T-helper 2 cell treated with Interferon-gamma antibody and Interleukin-4, amounts not matched to agents 5 μg/mL and 100 μg/mL, for 36 hours (primary cell): ENCODE measurements at places on chromosomes 1 and 21.

DNA sequence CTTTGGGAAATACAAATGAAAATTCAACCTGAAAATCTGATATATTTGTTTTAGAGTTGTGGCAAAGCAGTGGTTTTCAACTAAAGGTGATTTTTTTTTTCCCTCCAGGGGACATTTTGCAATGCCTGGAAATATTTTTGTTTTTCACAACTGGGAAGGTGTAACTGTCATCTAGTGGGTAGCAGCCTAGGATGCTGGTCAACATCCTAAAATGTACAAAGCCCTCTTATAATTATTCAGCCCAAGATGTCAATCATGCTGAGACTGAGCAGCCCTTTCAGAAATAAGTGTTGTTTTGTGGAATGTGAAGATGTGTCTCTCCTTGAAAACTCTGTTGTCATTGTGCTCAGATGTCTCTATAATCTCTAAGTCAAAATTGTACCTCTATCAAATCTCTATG lies 95.2 kb upstream of the NCAM2 start:
- no peak for DNase-seq

DNA sequence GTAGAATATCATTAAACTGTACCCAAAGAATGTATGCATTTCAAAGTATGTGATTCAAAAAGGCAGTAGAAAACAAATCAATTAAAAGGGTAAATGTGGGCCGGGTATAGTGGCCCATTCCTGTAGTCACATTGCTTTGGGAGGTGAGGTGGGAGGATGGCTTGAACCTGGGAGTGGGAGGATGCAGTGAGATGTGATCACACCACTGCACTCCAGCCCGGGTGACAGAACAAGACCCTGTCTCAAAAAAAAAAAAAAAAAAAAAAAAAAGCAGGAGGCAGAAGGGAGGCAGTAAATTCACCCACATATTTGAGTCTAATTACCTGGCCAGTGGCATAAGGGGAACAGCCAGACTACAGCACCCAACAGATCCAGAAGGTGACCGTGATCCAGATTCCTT lies 17.9 kb upstream of the PRSS38 start:
- DNase-seq: no peak

DNA sequence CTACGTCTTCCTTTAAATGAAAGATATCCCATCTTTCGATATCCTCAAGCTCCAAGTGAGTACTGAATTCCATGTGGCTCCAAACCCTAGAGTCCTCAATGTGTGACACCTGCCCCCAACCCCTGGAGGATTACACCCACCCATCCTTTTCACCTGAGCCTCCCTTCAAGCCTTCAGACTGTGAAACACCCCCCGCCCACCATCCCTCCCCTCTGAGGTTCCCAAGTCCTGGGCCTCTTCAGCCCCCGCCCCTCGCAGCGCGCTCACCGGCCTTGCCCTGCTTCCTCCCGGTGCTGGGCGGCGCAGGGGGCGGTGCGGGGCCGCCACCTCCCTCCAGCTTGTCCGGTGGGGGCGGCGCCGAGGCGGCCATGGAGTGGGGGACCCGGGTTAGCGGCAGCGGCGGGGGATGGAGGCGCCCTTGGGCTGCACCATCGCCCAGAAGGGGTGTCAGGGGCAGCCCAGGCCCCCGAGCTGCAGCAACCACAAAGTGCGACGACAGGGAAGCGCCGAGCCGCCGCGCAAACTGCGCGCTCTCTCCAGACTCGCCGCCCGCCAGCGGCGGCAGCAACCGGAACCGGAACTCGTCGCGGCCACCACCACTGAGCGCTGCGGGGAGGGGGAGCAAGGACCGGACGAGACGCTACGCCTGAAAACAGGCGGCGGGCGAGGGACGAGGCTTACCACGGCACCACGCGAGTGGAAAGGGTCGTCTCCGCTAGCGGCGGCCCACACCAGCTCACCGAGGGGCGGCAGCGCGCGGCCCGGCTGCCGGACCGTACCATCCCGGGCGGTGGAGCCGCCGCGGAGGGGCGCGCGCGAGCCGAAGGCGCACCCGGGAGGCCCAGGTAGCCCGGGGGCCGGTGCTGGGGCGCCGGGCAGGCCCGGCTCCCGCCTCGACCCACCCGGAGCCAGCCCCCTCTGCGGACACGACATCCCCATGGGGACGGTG lies at the start of gene PYGO2:
Gene PYGO2, minus strand, starts transcription at position 576 of the 949 bp plus-strand sequence. Its CDS starts 206 bp downstream, at position 370.
- peak; percentile 87 for DNase-seq

DNA sequence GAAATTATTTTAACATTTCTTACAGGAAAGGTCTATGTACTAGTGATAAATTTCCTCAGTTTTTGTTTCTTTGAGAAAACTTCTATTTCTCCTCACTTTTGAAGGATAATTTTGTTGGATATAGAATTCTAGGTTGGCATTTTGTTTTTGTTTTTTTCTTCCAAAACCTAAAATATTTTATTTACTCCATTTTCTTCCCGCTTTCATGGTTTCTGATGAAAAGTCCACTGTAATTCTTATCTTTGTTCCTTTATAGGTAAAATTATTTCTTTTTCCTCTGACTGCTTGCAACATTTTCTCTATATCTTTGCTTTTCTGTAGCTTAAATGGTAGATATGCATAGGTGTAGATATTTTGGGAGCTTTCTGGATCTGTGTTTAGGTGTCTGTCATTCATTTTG lies 153.9 kb upstream of the DSCAM start:
- DNase-seq: no peak

DNA sequence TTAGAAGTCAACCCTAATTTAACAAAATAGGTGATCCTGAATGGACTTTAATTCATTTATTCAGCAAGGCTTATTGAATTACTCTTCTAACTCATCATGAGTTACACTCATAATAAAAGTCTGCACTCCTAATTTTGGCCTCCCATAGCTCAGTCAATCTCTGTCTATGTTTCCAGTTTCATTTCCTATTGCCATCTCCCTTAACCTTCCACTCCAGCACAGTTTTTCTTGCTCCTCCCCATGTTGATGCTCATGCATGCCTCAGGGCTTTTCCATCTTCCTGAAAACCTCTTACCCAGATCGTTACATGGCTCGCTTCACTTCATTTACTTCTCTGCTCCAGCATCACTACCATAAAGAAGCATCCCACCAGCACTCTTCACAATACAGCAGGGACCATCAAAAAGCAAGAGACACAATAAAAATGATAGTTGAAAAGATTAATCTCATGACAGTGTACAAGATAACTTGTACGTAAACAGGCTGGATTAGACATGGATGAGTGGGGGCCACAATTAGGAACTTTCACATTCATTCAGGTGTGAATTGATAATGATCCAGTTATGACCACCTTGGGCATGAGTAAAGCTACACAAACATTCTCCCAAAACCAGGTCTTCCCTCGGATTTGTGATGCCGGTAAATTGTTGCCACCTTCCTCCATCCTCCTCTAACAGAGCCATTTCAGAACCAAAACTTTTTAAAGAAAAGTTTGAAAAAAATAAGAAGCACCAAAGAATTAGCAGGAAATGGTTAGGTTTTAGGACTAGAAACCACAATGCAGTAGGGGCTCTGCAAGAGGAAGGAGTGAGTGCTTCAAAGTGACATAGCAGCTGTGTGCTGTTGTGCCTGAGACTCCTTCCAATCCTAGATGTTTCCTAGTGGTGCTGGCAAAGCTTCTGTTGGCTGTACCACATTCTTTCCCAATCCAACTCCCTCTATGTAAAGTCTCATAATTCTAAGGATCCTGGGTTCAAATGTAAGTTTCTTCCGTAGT lies 89.8 kb downstream of the OLFML2B start:
- DNase-seq: no peak

DNA sequence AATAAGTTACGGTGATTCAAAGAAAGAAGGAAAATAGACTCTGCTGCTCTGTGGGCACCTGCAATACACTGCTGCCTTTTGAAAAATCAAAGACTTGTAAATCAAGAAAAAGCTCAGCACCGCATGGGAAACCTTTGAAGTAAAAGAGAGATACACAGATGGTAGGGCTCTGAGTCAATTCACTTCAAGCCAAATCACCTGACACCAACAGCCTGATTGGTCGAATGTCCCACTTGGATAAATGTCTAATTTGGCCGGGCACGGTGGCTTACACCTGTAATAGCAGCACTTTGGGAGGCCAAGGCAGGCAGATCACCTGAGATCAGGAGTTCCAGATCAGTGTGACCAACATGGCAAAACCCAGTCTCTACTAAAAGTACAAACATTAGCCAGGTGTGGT lies 19.2 kb upstream of the RCAN3 start:
- no peak for DNase-seq

GRCh38 chr1:31726715-31727114 lies 22.9 kb upstream of the COL16A1 start:
- DNase-seq: no peak

DNA sequence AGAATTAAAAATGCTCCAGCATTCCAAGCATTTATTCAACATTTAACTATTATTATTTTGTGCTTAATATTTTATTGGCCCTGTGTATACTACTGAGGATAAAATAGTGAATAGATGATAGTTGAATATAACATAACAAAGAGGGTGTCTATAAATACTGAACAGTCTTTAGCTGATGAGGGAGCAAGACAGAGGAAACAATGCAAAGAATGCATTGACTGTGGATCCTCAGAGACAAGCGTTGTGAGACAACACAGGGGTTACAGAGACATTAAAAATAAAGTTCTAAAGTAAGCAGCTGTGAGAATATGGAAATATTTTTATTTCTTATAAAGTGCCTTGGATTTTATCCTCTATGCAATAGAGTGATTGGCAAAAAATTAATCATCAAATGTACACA lies 1133.1 kb downstream of the PLA2G4A start:
- no peak for DNase-seq

DNA sequence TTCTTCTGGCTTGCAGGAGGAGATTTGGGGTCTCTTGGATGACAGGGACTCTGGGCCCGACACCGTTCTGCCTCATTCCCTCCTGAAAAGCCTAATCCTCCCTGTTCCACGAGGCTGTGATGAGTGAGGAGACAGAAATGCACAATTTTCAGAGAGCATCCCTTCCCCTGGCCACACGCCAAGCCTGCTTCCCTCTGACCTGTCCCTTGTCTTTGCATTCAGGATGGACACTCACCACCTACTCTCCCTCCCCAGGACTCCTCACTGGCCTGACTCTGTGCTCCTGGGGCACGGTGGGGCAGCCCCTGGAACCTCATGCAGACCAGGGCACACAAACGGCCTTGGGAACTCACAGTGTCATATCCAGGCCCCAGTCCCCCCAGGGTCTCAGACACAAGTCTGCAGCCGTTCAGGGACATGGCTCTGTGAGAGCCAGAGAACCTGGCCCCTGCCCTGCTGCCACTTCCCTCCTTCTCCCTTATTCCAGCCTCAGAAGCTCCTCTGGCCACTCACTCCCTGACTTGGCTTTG lies 3.5 kb upstream of the PRAMEF12 start:
- DNase-seq: no peak

DNA sequence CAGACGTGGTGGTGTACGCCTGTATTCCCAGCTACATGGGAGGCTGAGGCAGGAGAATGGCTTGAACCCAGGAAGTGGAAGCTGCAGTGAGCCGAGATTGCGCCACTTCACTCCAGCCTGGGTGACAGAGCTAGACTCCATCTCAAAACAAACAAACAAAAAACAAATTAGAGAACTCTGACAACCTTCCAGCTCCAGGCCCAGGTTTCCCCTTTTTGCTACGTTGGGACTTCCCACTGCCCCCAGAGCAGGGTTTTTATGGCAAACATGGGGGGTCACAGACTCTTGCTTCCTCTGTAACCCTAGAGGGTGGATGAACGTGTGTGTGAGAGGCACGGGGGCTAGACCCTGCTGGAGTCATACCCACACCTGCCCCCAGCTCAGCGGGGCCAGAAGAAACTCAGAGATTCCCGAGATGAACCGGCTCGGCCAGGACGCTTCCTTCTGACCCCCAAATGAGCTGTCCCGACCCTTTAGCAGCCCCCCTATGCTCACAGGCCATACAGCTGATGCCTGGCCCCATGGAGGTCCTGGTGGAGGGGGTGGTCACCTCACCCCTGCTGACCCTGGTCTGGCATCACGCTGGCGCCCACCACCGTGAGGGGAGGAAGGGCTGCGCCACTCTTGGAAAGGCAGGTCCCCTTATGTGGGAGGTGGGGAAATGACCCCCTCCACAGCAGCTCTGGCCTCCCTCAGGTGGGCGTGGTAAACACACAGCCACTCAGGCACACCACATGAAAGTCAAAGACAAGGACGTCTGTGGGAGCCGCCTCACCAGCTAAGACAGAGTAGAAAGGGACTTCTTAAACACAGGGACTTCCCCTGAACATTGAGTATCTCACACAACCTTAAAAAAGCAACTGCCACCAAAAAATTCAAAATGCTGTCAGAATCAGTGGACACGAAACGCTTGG lies 7.1 kb downstream of the GPR157 start:
- peak; percentile 46 for DNase-seq

- DNase-seq: no peak
Observed at GRCh38 chr21:42161956-42162681, 56.8 kb upstream of the ABCG1 start.

DNA sequence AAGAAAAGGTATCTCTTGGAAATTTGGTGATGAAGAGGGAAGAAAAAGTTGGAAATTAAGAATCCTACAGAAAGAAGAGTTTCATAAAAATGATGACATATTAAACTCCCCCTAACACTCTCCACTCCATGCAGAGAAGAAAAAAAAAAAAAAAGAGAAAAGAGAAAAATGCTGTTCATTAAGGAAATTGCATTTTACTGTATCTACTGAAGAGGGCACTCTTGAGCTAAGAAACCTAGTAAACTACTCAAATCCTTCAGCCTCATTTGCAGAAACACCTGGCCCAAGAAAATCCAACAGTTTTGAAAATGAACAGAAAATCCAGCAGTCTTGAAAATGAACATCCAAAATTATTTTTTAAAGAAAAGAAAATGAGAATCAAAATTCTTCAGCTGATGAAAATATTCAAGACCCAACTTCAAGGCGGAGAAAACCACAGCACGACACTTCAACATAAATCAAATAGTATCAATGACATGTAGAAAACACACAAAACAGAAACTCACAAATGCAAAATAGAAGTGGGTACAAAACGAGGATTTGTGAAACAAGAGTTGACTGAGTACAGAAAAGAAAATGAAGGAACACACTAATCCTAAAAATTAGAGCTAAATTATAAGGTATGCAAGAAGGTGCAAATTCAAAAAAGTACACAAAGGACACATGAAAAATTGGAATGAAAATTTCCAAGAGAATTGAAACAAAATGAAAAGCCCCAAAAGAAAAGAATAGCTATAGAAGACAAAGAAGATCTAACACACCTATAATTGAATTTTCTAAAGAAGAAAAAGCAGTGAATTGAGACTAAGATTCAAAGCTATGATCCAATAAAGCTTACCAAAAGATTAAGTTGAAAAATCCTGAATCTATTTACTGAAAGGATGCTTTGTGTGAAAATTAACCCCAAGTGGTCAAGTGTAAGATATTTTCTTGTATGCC lies 73.2 kb upstream of the DNAJC6 start:
- no peak for DNase-seq

- peak; percentile 75 for DNase-seq
Observed at GRCh38 chr1:223712194-223712849, at the start of gene CAPN2. Gene CAPN2 (plus strand): TSS chr1:223712539. CDS start chr1:223712641, 102 bp downstream.

GRCh38 chr1:107158991-107159390 lies 18.2 kb downstream of the NTNG1 start:
- no peak for DNase-seq
